ENCODE measurements at places on chromosomes 7 and 10.

DNA sequence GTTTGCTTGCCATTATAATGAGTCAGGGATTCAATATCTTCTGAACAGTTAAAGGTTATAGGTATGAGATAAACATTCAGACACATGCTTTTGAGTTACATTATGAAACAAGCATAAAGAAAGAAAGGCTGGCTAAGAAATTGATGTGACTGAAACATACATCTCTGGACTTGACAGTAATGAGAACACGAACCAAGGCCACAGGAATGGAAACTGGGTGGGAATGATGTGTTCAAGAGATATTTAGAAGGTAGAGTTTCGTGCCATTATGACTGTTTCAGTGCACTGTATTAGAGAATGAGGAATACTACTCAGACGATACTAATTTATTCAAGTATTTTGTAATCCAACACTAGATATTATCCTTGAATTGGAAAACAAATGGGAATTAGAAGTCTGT, 332.1 kb upstream of the MAGI2 start:
- no peak for DNase-seq

DNA sequence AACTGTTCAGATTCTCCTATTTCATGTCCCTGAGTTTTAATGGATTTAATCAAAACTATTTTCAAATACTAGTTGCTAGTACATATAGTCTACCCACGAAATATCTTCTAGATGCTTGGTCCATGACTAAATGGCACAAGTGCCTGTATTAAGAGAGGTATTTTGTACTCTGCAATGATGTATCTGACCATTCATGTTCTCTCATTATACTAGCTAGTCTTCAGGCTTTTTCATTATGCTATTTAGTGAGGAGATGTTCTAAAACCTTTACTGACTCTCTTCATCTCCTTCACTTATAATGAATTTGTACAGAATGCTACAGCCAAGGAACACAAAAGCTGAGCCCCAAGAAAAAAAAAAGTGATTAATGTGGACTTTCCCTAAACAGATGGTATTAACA, 222.5 kb downstream of the AHR start:
- DNase-seq: no peak

DNA sequence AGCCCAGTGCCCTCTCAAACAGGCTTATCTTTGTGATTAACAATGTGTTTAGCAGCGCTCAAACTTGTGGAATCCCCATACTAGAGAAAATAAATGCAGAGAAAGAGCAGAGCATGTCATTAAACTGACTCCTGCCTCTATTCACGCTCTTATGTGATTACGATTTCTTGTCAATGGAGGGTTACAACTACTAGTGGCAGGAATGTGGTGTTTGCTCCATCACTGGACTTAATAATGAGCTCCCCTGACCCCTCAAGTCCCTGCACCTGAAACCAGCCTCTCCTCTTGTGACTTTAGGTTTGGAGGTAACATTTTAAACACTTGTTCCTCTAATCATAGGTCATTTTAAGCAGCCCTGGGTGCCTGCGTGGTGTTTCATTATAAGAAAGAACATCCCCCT, 121.9 kb downstream of the PLPP4 start:
- DNase-seq: no peak

DNA sequence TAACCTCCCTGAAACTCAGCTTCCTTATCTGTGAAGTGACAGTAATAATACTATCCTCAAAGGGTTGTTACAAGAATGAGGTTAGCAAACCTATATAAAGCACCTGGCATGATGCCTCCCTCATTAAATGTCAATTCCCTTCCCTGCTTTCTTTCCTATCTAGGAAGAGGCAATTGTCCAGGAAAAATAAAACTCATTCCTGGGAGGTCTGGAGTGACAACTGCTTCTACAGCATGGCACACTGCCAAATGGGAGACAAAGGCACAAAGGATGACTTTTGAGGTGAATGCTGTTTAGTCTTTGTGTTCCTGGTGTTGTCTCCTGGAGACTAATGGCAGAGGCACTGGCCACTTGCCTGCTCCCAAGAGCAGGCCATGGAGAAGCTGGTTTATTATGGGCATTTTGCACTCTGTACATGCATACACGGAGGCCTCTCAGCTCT, 32.2 kb upstream of the PDE1C start:
- peak; percentile 31 for DNase-seq

DNA sequence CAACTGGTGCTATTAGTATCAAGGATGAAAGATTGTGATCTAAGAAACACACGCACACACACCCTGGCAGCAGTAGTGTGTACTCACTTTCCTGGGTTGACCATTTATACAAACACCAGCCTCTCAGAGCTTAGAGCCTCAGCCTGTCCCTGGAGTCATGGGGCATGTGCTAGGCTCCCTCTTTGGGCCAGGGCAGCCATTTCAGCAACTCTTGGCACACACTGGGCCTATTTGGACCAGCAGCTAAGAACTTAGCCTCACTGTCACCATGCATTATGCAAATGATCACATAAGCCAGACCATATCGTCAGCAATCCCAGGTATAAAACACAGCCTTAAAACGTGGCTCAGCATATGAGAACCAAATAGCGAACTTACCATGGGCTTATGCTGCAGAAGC, 51.3 kb downstream of the GLI3 start:
- DNase-seq: no peak

DNA sequence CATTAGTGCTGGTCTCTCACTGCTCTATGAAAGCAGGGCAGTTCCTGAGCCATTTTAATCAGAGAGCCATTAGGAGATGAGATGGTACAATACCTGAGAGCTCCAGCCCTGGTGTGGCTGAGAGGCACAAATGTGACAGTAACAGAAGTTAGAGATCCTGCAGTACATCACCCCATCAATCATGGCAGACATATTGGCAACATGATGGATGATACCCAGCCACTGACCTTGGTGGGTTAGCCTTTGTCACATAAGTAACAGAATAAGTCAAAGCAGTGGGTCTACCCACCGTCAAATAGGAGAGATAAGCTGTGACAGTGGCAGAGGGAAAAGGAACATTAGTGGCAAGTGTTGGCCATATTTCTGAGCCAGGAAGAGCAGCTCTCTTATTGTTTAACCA, 53.3 kb upstream of the NXPH1 start:
- DNase-seq: no peak

DNA sequence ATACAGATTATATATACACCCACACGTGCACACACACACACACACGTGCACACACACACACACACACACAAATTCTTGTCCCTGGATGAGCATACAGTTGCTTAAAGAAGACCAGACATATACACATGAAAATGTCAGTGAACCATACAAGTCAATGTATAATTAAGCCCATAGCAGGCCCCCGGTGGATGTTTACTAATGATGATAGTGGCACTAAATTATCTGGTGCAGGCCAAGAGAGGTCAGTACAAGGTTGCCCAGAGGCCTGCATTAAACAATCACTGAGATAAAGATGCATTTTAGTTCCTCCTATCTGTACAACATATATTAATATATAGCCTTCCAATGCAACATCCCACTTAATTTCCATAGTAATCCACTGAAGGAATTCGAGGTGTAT, 860.5 kb downstream of the LRMDA start:
- DNase-seq: no peak

DNA sequence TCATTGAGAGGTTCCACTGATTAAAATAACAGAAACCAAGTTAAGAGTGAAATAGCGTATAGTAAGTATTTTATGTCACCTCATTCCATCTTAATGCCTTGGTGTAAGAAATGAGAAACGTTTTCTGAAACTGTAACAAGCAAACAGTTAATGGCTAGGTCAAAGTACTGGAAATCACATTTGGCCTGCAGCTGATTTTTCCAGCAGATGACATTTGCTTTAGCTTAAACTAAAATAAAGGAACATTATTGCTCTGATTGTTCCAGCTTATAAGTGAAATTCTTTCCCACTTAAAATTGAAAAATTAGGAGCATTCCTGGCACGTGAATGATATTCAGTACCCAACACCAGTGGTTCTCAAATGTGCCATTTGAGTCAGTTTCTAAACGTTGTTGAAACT, 213.6 kb upstream of the DPP6 start:
- no peak for DNase-seq

Data from SHP77 (cell line).